ENCODE measurements at places on chromosomes 11 and 22.

DNA sequence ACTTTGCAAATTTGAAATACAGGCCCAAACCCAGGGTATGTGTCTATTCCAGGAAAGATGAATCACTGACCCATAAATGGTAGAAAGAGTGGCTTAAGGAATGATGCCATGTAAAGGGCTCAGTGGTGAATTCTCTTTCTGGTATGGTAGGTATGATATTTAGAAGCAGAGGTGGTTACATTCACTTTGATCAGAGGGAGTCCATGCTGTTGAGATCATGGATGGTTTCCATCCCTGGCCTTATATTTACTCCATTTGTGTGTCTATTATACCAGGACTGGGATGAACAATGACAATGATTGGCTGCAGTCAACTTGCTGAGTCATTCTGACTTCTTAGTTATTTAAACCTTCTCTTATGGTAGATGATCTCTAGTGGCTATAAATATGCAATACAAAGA is 419.8 kb upstream of the LRRC4C start:
- no peak for DNase-seq

GRCh38 chr11:65745049-65745448 is 24.5 kb upstream of the RNASEH2C start:
- no peak for DNase-seq

- no peak for DNase-seq
Measured at GRCh38 chr11:19374151-19374569, 133.4 kb upstream of the E2F8 start.

GRCh38 chr11:87425943-87426342 is 388.2 kb downstream of the TMEM135 start:
- DNase-seq, result no peak

GRCh38 chr22:49297871-49298721 is 529.6 kb downstream of the BRD1 start:
- DNase-seq, result no peak

DNA sequence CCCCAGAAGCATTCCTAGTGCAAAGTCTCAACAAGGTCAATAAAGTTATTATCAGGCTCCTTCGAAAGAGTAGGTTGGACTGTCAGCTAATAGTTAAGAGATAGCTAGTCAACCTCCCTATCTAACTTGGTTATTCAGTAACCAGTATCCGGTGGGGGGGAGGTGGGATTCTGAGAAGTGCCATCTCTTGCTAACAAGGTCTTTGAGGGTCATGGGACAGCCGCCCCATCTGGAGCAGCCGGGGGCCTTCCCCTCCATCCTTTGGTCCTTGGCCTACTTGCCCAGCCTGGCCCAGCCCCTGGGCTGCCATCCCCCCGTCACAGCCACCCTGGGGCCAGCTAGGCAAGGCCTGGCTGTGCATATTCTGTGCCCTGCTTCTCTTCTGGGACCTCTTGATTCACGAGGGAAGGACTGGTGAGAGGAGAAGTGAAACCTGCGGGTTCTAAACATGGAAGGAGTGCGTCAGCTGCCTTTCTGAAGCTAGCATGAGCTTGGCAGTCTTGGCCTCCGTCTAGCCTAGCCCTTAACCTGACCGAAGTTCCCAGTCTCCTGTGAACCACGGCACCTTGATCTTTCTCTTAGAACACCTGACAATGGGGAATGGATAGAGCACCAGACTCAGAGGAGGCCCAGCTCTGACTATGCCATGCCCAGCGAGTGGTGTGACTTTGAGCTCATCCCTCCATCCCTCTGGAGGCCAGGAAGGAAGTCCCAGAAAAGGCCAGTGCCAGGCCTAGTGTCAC is 9.3 kb downstream of the SLC37A2 start:
- DNase-seq, result peak; percentile 85
